Dermis blood vessel endothelial cell (primary cell): ENCODE measurements at places on chromosomes 12 and 14.

GRCh38 chr14:105324871-105325270 lies 10.3 kb downstream of the PACS2 start:
- no peak for DNase-seq

- DNase-seq: peak; percentile 40
These were observed 72.6 kb downstream of the BBS10 start for GRCh38 chr12:76275511-76276093.

GRCh38 chr12:65922077-65922476 lies 97.8 kb downstream of the HMGA2 start:
- no peak for DNase-seq

DNA sequence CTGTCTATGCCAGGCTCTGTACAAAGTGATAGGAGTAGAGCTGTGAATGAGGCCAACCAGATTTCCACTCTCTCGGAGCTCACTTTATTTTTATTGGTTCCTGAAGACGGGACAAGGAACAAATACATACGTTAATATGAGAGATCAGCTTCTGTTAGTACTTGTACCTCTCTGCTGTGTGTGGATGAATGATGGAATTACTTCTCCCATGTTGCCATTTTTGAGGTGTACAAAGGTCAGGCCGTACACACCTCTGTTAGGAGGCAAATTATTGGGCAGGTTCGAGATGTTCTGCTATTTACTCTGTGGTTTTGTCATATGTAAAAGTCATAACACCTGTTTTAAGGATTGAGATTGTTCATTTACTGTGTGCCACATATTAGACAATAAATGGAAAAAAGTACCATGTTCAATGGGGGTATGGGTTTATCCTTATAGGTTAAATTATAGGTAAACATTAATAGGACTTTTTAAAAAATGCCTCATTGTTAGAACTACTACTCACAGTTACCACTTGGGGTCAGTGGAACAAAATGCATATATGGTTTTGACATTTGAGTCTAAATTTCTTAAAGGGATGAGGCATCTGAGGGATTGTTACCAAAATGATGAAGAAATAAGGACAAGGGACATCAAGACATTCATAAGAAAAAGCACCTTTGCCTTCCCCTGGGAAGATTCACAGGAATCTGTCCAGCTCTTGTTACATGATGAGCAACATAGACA lies 26.9 kb downstream of the WBP11 start:
- DNase-seq: peak; percentile 33

GRCh38 chr14:95185767-95186392 lies 28.6 kb upstream of the DICER1 start:
- peak; percentile 8 for DNase-seq

- no peak for DNase-seq
These were observed 193.6 kb downstream of the ALG10 start for GRCh38 chr12:34215893-34216285.

DNA sequence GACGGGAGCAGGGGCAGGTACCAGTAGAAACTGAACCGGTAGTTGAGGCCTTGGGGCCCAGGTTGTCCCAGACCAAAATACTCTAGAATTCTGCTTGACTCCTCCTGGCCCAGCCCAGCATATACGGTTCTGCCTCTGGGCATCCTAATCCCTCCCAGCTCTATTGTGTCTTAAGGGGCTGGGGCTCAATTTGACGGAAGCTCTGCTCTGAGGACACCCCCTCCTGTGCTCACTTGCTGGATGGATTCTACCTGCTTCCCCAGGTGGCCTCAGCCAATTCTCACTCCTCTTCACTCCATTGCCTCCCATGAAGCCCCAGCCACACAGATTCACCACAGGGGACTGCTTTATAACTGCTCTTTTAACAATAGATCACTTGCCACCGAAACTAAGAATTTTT lies 219.5 kb upstream of the FKBP4 start:
- no peak for DNase-seq

DNA sequence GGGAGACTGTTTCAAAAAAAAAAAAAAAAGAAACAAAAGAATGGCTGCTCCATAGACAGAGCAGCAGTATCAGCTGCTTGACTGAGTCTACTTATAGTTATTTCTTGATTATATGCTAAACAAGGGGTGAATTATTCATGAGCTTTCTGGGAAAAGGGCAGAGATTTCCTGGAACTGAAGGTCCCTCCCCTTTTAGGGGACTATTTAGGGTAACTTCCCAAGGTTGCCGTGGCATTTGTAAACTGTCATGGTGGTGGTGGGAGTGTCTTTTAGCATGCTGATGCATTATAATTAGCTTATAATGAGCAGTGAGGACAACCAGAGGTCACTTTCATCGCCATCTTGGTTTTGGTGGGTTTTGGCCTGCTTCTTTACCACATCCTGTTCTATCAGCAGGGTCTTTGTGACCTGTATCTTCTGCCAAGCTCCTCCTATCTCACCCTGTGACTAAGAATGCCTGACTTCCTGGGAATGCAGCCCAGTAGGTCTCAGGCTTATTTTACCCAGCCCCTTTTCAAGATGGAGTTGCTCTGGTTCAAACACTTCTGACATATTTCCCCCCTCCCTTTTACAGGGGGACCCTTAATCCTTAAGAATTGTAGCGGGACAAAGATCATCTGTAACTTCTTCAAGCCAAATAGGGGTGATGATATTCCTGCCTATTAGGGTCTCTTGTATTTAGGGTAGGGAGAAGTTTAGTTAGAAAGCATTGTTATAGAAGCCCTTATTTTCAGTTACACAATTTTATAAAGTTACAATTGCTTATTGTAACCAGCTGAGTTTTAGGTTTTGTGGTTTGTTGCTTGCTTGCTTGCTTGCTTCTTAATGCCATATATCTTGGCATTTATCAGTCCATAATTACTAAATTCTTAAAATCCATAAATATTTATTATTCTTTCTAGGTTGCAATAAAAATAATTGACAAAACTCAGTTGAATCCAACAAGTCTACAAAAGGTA lies 42.5 kb downstream of the MARK3 start:
- peak; percentile 30 for DNase-seq

DNA sequence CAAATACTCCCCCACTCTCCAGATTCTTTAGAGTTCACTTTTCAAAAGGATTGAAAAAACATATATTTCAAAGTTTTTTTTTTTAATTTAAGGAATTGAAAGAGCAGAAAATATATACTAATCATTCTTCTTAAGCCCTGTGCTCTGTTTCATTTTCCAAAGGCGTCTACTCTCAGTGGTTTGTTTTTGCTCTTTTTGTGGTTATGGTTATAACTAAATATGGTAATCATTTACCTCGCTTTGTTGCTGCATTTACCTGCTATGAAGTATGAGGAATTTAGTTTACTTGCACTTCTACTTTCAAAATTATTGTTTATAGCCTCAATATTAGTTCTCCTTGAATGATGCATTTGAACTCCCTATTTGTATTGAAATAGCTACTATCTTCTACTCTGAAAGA lies 55.9 kb upstream of the LRRK2 start:
- DNase-seq: no peak

- no peak for DNase-seq
These were observed 9.0 kb downstream of the PCNX1 start for GRCh38 chr14:70916300-70916699.

- DNase-seq: no peak
These were observed 63.5 kb downstream of the DYRK2 start for GRCh38 chr12:67712011-67712410.

DNA sequence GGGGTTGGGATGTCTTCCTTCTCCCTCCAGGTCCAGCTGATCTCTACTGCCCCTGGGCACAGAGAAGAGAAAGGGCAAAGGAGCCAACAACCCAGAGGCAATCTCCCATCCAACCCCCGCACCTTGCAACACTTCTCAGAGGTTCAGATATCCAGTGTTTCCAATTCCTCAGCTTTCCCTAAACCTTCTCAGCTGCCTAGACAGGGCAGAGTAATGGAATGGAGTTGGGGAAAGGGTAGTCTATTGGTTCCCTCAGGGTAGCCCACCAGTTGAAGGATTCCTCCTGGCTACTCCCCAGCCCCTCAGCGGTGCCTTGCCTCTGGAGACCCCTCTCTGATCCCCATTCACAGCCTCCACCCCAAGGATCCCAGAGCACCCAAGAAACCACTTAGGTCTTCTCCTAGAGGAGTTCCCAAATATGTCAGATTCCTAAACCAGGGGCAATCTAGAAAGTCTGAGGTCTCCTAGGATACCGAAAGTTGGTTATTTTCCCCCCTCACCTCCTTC lies 537 bp downstream of the NFE2 start:
- DNase-seq: no peak

DNA sequence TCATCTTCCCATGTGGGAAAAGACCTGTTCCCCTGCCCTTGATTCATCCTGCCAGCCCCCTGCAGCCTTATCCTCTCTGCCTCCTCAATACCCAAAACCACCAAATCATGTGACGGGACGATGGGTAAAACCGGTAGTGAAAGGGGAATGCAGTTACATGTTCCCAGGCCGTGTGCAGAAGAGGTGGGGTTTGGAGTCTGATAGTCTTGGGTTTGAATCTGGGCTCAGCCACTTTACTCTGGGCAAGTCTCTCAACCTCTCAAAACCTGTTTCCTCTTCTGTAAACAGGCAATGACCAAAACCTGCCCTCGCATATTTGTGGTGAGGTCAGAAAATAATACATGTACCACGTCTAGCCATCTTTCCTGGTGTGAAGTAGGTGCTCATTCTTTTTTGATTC lies 123.0 kb downstream of the PLXNC1 start:
- DNase-seq: no peak

DNA sequence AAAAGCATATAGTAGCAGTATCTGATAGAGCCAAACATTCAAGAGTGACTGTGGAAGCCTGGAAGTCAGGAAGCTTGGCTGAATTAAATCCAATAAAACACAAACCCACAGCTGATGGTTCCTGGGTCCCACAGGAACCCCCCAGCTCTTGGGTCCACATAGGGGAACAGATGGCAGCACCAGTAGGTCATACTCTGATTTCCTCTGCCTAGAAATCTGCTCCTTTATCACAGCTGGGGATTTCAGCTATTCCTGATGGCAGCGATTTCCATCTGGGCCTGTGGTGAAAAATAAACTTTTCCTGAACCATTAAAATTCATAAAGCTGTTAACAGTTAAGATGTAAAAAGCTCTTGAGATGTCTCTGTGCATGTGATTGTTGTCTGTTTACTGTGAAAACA lies 202.0 kb upstream of the FRMD6 start:
- DNase-seq: no peak

- peak; percentile 74 for DNase-seq
These were observed 44.2 kb upstream of the TSPAN9 start for GRCh38 chr12:3032770-3033538.

DNA sequence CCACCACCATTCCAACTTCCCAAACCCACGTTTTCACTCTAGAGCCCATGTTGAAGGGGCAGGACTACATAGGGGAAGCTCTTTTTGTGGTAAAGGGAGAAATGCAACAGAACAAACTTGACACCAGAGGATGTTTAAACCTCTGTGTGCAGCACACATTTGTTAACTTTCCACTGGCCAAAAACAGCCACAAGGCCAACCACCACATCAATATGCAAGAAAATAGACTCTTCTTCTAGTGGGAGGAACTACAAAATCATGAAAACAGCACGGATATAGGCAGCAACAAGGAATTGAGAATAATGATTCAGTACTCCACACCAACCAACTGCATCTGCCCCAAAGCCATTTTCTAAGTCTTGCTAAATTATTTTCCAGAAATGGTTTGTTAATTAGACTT lies 66.3 kb upstream of the CEP83 start:
- no peak for DNase-seq

DNA sequence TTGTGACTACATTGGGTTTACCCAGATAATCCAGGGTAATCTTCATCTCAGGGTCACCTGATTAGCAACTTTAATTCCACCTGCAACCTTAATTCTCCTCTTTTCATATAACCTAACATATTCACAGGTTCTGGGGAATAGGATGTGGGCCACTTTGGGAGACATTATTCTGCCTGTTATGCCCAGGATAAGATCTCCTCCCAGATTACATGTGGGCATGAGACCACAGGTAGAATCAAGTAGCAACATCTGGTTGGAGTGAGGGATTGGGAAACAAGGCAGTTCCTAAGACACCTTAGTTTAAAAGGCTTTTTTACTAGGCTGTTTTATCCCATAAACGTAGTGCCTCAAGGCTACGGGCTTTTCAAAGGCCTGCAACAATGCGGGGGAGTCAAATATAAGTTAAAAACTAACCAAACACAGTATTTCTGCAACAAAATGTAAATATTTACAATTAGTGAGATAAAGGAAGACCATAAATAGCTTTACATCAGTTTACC lies 181.5 kb downstream of the FOXA1 start:
- no peak for DNase-seq

DNA sequence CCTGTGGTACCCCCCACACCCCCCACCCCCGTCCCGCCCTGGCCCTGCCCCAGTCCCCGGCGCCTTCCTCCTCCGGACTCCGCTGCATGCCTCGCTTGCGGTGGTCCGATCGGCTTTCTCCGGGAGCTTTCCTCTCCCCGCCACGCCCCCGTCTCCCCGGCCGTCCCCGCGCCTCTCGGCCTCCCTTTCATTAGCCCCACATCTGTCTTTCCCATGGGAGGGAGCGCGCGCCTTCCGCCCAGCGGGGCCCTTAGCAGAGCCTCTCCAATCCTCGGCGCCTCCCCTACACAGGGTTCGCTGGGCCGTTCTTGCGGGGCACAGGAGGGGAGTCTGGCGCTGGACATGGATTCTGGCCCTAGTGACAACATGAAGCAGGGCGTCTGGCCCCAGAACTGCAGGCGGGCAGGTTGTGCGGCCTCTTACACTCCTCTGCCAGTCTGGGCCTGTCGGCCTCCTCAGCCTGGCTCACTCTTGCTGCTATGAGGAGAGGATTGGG lies 1.5 kb upstream of the EFS start:
- DNase-seq: no peak

GRCh38 chr14:22422238-22422637 lies 166.8 kb downstream of the DAD1 start:
- DNase-seq: no peak

GRCh38 chr12:91191513-91192111 lies 9.0 kb upstream of the DCN start:
- DNase-seq: no peak

DNA sequence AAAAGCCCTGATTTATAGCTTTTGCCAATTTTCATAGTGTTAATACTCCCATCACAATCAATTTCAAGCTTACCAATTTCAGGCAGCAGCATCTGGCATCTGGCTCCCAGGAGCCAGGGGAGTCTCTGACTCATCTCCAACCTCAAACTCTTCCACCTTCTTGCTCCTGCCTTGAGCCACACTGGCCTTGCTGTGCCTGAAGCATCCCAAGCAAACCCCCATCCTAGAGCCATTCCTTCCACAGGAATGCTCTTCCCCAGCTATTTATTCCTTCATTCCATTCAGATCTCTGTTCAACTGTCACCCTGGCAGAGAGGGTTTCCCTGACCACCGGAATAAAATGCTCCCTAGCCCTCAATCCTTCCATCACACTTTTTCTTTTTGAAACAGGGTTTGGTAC lies 13.9 kb upstream of the PPP1CC start:
- no peak for DNase-seq

GRCh38 chr14:86450085-86450484 lies 920.1 kb downstream of the FLRT2 start:
- no peak for DNase-seq

DNA sequence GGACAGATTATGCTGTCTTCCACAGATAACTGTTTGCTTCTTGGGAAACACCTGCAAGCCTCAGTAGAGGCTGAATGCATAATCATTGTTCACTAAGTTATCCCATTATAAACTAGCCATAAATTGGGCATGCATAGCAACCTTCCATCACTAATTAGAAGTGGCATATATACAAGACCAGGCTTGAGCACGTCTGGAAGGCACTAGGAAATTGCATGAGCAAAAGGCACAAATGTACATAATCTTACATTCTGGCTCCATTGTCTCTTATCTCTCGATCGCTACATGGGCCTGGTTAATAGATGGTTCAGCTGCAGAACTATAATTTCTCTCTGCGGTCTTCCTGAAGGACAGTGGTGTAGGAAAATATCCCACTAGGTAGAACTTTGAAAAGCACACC lies 679.2 kb downstream of the RPL10L start:
- no peak for DNase-seq

- no peak for DNase-seq
These were observed 69.5 kb downstream of the STON2 start for GRCh38 chr14:81330619-81331122.
